ENCODE measurements at places on chromosomes 2 and 18.
A peak's percentile ranks its signal among the peaks of the same experiment; 100 is the strongest.

- no peak for DNase-seq
These were observed at the start of gene ZAP70 for GRCh38 chr2:97713296-97714083. ZAP70 (plus strand) TSS chr2:97713576; CDS start chr2:97724037, 10,461 bp downstream.

- no peak for DNase-seq
These were observed 162.5 kb upstream of the DNMT3A start for GRCh38 chr2:25504266-25504665.

DNA sequence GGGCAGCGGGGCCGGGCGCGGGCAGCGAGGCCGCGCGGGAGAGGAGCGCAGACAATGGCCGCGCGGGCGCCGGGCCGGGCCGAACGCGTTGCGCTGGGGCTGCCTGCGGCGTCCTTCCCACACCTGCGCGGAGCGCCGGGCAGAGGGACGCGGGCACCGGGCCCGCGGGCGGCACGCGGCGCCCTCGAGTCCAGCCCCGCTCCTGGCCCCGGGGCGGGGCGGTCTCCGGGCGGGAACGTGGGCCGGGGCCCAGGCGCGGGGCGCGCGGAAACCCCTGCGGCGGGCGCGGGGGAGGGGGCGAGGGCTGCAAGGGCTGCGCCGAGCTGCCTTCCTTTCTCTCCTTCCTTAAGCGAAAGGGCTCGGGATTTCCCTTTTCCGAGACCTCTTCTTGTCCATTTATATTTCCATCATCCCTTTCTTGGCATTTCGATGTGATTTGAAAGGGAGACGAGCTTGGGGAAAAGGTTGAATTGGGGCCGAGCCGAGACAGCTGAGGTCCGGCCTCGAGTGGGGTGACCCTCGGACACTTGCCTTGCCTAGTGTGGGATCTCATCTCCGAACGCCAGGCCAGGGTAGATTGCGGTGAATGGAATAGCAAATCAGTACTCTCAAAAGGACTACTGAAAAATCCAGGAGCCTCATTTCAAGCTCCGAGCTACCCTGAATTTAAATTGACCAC, 676 bp downstream of the KLHL23 start:
- peak; percentile 16 for DNase-seq

- DNase-seq, result no peak
These were observed 213.4 kb downstream of the TMEM163 start for GRCh38 chr2:134505446-134505845.

- no peak for DNase-seq
These were observed 47.7 kb downstream of the TANK start for GRCh38 chr2:161207941-161208340.

DNA sequence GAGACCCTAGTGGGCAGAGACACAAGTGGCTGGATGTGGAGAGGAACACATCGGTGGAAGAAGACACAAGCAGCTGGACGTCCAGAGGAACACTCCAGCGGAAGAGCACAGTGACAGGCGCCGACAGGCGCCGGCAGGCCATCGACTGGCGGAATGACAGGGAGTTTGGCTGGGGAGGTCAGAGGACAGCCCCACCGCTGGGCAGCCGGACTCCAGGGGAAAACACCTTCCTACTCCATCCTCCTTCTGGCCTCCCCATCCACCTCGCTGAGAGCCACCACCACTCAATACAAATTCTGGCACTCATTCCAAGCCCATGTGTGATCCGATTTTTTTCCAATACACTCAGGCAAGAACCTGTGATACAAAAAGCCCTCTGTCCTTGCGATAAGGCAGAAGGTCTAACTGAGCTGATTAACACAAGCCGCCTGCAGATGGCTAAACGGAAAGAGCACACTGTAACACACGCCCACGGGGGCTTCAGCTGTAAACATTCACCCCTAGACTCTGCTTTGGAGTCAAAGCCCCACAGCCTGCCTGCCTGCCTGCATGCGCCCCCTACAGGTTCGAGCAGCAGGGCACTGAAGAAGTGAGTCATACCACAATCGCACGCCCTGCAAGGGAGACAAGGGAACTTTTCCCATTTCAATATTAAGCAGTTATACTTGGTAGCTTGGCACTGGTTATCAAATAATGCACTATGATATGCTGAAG, 50.2 kb upstream of the LRP1B start:
- DNase-seq, result peak; percentile 3

- DNase-seq, result no peak
These were observed 254.9 kb upstream of the SIX3 start for GRCh38 chr2:44686561-44686960.

- DNase-seq, result no peak
These were observed 1.7 kb downstream of the METTL4 start for GRCh38 chr18:2569338-2570207.

DNA sequence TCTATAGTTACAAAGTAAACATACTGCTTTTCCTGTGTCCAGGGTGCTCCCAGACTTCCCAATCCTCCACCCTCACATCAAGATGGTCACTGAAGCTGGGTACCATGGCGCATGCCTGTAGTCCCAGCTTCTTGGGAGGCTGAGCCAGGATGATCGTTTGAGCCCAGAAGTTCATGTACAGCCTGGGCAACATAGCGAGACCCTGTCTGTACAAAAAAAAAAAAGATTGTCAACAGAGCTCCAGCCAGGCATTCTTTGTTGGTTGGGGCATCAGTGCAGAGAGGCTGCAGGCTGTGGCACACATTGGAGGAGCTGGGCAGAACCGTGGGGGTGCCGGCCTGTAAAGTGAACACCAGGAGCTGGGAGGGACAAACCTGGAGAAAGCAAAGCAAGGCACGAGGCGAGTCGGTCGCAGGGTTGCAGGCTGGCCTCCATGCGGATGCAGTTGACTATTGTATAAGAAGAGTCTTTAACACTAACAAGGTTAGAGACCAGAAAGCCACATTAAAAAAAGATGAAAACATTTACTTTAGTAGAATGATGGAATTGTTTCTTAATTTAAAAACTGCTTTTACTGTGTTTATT, 51.8 kb downstream of the ACOXL start:
- DNase-seq, result no peak

GRCh38 chr2:115549611-115550130, 1107.2 kb downstream of the DPP10 start:
- no peak for DNase-seq

GRCh38 chr2:224063298-224063648, 24.2 kb upstream of the SERPINE2 start:
- no peak for DNase-seq

- peak; percentile 9 for DNase-seq
These were observed 46.6 kb downstream of the KCMF1 start for GRCh38 chr2:85017411-85018048.

- no peak for DNase-seq
These were observed 1574.2 kb upstream of the PIK3C3 start for GRCh38 chr18:40380686-40381439.

- DNase-seq, result no peak
These were observed 351.9 kb downstream of the LRRTM1 start for GRCh38 chr2:79952616-79953015.

DNA sequence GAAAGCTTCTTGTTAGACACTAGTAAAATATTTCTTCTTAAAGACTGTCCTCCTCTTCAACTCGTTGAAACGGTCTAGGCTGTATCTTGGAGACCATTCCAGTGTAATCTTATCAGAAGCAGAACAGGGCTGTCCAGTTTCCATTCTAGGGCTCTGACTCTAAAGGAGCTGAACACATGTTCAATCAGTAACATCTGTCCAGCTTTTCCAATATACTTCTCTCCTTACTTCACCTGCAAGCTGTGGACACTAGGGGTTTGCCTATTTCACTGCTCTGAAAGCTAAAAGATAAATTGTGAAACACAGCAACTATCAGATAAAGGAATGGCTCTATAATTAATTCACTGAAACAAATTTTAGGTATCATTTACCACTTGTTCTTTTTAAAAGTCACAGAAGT, 73.8 kb downstream of the ZNF385B start:
- no peak for DNase-seq

DNA sequence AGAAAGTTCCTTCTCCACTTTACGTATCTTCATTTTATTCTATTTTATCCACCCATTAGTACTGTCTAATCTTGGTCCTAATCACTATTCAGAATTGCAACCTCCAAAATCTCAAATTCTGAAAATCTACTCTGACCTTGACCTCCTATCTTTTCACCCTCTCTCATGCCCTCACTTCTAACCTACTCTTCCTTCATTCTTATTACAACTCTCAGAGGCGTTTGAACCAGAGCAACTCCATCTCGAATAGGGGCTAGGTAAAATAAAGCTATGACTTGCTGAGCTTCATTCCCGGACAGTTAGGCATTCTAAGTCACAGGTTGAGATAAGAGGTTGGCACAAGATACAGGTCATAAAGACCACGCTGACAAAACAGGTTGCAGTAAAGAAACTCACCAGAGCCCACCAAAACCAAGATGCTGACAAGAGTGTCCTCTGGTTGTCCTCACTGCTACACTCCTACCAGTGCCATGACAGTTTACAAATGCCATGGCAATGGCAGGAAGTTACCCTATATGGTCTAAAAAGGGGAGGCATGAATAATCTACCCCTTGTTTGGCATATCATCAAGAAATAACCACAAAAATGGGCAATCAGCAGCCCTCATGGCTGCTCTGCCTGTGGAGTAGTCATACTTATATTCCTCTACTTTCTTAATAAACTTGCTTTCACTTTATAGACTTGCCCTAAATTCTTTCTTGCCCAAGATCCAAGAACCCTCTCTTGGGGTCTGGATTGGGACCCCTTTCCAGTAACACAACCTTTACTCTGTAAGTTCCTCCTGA, 11.4 kb downstream of the CCDC88A start:
- no peak for DNase-seq

GRCh38 chr2:128310094-128310716, 8.5 kb downstream of the HS6ST1 start:
- no peak for DNase-seq

DNA sequence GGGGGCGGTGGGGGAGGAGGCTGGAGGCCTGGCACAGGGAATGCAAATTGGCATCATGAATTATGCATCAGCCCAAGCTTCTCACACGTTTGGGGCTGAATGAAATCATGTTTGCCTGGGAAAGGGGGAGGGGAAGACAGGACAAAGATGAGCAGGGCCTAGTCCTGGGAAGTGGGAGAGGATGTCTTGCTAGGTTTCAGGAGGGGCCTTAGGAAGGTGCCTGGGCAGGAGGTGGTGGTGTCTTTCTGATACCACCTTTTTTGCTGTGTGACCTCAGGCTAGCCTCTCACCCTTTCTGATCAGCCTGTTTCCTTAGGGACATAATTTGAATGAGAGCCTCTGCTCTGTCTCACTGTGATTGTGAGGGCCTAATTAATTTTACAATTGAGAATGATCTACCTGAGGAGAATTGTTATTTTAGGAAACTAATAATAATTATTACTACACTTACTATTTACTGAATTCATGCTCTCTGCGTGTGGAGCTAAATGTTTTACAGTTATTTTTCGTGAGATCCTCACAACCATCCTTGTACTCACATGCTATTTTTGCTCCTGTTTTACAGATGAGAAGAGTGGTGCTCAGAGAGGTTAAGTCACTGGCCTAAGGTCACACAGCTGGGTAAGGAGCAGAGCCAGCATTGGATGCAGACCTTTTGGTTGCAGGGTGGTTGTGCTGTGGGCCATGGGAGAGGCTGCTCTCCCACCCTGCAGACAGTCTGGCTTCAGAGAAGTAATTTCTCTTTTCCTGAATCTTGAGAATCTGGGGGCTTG, 39.6 kb downstream of the INHBB start:
- DNase-seq, result no peak

DNA sequence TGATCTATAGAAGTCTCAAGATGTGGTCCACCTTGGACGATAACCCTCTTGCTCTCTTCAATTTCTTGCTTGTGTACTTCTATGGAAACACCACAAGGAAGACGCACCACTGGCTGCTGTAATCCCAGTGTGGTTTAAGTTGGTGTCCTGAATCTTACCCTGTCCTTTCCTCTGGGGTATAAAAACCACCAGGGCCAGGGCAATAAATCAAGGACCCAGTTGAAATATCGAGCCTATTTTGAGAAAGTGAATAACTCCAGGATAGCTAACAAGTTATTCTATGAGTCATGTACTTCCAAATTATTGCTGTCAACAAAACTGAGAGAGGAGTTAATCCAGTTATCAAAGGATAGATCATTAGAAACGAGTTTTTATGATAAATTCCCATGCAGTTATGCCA, 137.0 kb downstream of the RND3 start:
- no peak for DNase-seq

DNA sequence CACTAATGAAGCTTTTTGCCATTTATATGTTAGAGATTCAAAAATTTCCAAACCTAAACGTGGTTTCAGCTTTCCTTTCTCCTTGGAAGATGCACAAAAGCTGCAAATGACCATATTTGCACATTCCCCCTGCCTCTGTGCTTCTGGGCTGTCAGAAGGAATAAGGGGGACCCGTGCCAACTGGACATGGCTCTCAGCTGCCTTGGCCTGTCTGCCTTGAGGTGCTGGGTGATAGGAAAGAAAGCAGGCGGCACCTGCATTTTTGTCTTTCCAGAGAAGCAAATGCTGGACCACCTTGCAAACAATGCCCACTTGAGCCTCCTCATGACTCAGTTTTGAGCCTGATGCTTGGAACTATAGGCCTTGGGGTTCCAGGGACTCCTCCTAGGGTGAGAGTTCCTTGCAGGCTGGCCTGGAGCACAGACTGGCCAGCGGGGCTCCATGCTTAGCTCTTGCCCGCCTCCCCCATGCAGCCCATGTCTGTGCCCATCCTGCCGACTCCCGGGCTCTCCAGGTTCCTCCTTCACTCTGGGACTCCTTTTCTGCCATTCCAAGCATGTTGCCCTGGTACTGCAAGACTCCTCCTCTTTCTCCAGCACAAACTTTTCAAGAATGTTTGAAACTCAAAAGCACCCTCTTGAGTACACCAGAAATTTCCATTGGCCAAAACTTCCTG, 109.0 kb upstream of the EPAS1 start:
- DNase-seq, result no peak
